ENCODE measurements at places on chromosomes 7 and 10.

- no peak for DNase-seq
These were observed 96.3 kb downstream of the RAB11FIP2 start for GRCh38 chr10:117950408-117950807.

- no peak for DNase-seq
These were observed 410.7 kb downstream of the POM121L12 start for GRCh38 chr7:53446170-53446569.

GRCh38 chr7:47374538-47374937, 207.4 kb downstream of the TNS3 start:
- no peak for DNase-seq

- DNase-seq = no peak
These were observed 157.2 kb downstream of the WNT2 start for GRCh38 chr7:117165656-117166055.

DNA sequence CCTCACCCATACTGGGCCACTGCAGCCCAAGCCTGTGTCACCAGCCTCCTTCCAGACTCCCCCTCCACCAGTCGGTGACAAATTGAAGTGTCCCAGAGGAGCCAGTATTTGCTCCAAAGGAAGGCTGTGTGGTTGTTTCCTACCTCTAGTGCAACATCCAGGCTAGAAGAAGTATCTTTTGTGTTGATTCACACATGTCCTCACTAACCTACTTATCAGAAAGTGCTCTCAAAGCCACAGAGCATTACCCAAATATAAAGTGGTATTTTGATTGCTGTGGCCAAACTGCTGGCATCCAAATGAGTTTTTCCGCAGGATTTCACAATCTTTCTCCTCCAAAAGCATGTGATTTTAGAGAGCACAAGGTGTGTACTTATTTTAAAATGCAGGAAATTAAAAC, 134.8 kb downstream of the CUL2 start:
- no peak for DNase-seq

GRCh38 chr10:56469482-56469881, 108.4 kb upstream of the ZWINT start:
- DNase-seq = no peak

DNA sequence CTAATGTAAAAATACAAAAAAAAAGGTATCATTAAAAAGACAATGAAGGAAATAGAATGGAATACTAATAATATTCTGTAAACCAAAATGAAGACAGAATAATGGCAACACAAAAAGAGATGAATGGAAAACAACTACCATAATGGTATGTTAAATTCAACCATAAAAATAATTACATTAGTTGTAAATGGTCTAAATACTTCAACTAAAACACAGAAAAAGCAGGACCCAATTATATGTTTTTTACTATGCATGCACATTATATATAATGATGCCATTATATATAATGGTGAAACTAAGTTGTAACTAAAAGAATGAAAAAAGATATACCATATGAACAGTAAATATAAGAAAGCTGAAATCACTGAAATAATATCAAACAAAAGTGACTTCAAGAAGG, 76.5 kb downstream of the CUBN start:
- DNase-seq = no peak

- no peak for DNase-seq
These were observed 38.7 kb downstream of the PHTF2 start for GRCh38 chr7:77837275-77837674.

DNA sequence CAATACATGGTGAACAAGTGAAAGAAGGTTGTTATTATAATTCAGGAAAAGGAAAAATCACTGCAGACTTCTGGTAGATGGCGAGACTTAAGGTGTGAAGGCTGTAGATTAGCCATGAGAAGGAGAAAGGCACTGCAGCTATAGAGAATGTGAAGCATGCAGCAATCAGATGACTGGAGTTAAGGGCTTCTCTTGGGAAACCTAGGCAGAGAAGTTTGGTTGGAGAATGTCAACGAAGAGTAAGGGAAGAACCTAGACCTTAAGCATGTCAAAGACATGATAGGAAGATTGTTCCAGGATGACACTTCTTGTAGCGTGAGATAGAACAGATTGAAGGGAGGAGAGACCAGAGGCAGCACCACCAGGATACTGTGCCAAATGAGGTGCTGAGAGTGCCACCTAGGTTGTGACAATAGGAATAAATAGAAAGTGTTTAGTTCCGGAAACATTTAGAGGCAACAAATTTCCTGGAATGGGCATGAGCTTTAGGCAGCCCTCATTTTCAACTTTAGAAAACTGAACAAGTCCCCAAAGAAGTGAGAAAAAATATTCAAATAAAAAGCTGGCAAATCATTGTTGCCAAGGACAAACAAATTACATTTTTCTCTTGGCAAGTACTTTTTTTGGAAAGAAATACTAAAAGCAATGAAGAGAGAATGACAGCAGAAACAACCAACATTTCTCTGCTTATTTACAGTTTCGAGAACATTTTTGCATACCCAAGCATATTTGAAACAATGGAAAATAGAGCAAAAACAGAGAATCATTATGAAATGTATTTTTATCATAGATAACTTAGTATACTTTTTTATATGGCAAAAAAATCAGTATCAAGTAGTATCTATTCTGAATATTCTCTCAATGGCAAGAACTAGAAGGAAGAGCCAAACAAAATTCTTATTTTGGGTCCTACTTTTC, 4.9 kb downstream of the LRRC17 start:
- DNase-seq = no peak

DNA sequence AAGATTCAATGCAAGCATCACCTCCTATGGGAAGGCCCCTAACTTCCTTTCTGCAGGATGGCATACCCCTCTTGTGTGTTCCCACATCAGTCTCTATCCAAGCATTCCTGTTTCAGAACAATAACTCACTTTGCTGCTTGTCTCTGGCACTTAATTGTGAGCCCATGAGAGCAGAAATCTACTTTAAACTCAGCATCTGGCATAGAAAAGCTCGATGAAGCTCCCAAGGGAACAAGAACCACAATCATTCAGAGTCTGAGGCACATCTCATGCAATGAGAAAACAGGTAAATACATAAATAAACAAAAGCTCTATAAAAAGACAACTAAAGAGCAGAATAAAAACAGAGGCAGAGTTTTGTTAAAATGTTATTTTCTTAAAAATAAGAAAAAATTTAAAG, 66.2 kb downstream of the VPS41 start:
- DNase-seq = no peak

GRCh38 chr10:132562916-132563456, 25.4 kb downstream of the INPP5A start:
- DNase-seq = no peak

GRCh38 chr7:4069268-4070095, 612.6 kb upstream of the FOXK1 start:
- DNase-seq = peak; percentile 33

DNA sequence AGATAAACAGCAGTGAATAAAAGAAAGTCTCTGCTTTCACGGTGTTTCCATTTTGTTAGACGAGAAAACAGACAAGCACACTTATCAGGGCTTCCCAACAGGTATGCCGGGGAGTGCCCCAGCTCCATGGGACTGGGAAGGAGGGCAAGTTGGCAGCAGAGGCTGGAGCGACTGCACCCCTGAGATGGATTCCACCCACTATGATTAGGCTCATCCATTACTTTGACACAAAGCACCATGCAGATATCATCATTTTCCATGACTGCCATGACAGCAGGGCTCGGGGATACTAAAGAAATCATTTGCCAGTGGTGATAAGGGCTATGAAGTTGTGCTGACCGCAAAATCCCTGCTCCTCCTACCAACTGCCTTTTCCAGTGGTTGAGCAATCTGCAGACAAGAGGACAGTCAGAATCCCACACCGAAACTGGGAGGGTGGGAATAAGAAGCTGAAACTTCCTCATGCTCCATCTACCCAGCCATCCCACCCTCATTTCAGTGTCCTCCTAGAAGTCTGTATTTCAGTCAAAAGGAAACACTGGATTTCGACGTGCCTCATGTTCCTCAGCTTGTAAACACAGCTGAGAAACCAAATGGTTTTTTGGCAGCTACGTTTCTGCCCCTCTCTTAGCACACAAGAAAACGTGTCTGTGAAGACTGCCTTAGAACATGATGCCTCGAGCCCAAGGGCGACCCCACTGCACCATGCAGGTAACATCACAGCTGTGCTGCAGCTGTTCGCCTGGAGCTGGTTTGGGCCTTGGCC, 15.5 kb downstream of the CREB3L2 start:
- DNase-seq = no peak

DNA sequence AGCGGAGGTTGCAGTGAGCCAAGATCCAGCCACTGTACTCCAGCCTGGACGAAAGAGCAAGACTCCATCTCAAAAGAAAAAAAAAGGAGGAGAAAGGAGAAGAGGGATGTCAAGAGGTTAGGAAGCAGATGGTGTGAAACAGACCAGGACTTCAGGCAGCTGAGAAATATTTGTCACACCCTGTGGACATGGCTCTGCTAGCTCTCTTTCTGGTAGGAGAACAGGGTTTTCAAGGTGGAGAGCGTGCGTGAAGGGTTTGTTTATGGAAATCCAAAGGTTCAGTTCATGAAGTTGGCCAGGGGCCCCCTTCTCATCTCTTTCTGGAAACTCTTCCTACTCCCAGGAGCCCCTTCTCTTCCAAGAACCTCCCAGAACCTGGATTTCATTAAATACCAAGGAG, 110.8 kb upstream of the GALNT17 start:
- no peak for DNase-seq

- peak; percentile 82 for DNase-seq
These were observed 544 bp downstream of the GPRIN2 start for GRCh38 chr10:46555713-46556514.

DNA sequence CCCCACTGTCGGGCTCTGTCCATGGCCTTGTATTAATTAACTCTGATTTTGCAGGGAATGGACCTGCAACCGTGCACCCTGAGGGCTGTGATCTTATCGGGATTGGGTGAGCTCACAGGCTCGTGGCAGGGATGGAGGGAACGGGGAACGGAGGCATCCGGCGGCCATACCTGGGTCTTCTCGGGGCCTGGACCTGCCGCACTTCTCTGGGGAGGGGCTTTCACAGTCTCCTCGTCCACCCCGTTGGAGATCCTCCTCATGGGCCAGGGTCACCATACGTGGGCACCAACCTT, 57.5 kb upstream of the SHH start:
- no peak for DNase-seq

DNA sequence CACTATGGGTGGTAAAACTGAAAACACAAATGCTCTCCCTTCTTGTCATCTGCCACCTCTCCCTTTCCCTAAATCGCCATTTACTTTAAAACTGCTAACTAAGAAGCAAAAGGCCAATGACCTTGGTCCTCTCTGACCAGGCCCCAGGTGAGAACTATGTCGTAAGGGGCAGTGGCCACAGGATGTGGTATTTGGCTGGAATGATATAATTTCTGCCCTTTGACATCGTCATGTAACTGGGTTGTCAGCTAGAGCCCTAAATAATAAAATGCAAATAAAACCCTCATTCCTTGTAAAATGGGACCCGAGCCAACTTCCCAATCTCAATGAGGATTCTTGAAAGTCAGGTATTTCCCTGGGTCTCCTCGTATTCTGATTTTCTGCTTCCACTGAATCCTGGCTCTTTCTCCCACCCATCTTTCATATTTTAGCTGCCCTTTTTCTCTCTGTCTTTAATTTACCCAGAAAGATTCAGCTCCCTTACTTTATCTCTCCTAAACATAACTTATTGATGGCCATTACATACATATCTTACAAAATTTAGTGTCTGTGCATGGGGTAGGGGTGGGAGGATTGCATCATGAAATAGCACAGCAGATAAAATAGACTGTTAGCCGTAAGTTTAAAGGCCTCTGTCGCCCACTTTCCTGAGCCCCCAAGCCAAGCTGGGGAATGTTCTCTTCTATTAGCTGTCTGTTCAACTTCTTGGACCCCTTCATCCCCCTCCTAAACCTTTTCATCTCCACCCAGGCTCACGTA, 3.2 kb upstream of the EEPD1 start:
- DNase-seq = no peak

- DNase-seq = no peak
These were observed 709.0 kb downstream of the GRID1 start for GRCh38 chr10:85657476-85658113.

DNA sequence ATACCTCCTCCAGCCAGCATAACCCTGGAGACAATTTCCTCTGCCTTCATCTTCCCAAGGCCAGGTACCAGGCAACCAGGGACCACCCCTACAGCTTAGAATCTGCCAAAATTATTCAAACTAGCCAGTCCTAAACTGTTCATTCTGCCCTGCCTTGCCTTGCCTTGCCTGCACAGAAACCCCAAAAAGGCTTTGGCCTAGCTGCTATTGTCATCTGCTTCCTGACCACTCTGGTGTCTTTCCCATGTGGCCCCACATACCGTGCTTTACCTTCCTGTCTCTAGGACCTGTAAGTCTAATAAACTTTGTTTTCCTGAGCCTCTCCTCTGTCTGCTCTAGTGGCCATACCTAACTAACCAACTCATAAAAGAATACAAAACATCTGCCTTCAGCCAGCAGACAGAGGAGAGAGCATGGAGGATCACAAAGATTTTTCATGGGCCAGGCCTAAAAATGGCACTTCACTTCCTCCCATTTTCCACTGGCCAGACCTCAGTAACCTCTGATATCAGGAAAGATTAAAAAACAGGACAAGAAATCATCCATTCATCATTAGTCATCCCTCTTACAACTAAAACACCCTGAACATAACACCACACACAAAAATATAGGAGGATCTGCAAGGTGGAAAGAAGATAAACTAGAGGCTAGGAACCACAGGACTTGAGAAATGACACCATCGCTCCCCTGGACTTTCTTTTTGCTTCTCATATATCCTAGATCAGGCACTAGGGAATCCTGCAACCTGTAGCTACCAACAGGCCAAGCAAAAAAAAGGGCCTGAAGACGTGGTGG, 51.5 kb downstream of the IMMP2L start:
- DNase-seq = no peak

DNA sequence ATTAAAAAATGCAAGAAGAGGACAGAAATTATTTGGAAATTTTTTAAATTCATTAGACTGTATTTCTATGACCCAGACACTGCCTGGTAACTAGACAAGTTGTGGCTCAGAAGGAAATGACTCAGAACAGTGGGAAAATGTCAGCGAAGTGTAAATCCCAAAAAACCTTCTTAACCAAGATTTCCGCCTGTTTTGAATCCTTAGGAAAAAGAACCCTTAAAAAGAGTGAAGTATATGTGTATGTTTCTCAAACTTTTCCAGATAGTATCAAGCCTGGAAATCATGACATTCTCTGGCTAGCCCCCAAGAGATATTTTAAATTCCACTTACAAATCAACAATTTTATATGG, 42.7 kb upstream of the PLXNA4 start:
- DNase-seq = no peak

- no peak for DNase-seq
These were observed 174.9 kb downstream of the LRMDA start for GRCh38 chr10:75606203-75606779.

- no peak for DNase-seq
These were observed 48.0 kb upstream of the KLF6 start for GRCh38 chr10:3833046-3833445.

Data from neural progenitor cell (in vitro differentiated cells).